Kidney (tissue), 22 donors: ENCODE measurements at places on chromosomes 4 and X. TPM values are rescaled to one million over a fixed set of nuclear protein-coding genes. Genes with fewer than 3 reads are reported as not detected.

- no peaks in the 10 kb centered on the region for H3K36me3 ChIP-seq
- H3K4me1 ChIP-seq: no peaks in the 10 kb centered on the region
These were observed 25.7 kb upstream of the CSF2RA start for GRCh38 chrX:1242891-1243402.

DNA sequence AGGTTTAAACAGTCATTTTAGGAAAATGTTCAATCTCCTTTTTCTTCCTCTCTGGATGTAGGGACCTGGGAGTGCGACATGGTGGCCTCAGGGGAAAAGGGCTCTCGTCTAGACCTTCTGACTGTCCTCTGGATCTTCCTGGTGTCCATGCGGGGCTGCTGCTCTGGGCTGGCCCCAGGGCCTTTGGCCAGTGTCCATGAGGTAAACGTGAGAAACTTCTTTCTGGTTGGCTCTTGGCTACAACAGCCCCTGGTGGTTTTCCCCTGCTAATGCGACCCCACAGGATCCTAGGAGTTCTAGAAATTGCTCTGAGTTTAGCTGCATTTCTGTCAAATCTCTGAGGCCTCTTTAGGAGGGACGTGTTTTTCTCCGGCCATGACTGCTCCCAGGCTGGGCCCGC lies 85.7 kb downstream of the MFAP3L start:
- DNase-seq: no peak
- H3K27ac ChIP-seq: no peak overlapping the region
- peaks cover 10% of the 10 kb centered on the region for H3K4me1 ChIP-seq
- H3K27me3 ChIP-seq: no peaks in the 10 kb centered on the region

DNA sequence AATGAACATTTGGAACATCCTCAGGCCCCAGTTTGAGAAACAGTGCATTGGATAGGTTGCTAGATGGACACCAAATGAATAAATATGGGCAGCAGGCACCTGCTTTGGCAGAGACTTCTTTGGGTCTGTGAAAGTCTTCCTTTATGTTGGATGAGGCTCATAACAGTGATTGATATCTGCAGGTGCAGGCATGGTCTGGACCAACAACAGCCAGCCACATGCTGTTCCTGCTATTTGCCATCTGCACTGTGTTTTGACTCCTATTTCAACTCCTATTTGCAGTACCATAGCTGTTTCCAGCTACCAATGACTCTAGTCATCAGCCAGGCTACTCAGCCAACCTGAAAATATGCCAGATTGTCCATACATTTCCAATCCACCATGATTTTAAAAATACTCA lies 60.9 kb downstream of the ANAPC4 start:
- no peak for DNase-seq
- no peak overlapping the region for H3K4me3 ChIP-seq
- H3K36me3 ChIP-seq: no peaks in the 10 kb centered on the region
- H3K27ac ChIP-seq: no peak overlapping the region
- H3K4me1 ChIP-seq: no peaks in the 10 kb centered on the region

DNA sequence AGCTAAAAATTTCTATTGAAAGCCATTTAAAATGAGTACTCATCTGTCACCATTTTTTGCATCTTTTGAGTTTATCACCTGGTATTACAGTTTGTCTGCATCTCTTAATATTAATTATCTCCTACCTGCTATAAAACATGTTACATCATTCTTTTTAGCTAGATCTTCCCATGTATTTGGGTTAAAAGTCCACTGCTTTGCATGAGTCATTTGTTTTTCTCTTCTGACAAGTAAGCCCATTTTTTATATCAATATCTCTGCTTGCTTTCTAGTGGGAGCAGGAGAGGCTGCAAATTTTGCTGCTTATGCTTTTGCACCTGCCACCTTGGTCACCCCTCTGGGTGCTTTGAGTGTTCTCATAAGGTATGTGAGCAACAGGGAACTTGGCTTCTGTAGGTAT lies 16.1 kb downstream of the NIPAL1 start:
- H3K27me3 ChIP-seq: no peaks in the 10 kb centered on the region
- no peak for DNase-seq
- no peaks in the 10 kb centered on the region for H3K4me1 ChIP-seq
- no peaks in the 10 kb centered on the region for H3K36me3 ChIP-seq
- no peak overlapping the region for H3K27ac ChIP-seq

DNA sequence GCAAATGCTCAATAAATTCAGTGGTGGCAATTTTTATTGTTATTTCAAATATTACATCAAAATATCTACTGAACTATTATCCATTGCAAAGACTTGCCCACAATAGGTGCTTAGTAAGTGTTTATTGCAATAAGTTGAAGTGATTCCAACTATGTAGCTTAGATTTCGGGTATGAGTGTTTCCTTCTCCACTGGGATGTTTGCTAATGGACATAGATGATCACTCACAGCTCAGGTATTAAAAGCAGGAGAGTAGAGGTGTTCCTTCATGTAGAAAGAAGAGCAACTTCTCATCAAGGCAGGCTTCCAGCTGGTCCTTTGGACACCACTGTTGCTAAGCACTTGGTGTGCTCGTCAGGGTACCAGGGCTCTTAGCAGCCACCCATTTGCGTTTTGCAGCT lies 66.3 kb upstream of the MTM1 start:
- peaks cover 4% of the 10 kb centered on the region for H3K4me1 ChIP-seq
- no peaks in the 10 kb centered on the region for H3K36me3 ChIP-seq
- H3K27ac ChIP-seq: no peak overlapping the region
- DNase-seq: no peak

- no peak for DNase-seq
- no peaks in the 10 kb centered on the region for H3K36me3 ChIP-seq
- no peak overlapping the region for H3K27ac ChIP-seq
- H3K4me1 ChIP-seq: no peaks in the 10 kb centered on the region
- H3K27me3 ChIP-seq: no peaks in the 10 kb centered on the region
- no peak overlapping the region for H3K4me3 ChIP-seq
These were observed 17.7 kb upstream of the XKRX start for GRCh38 chrX:100946299-100946927.

The WDR17 gene
- total RNA-seq: 6.4 TPM

DNA sequence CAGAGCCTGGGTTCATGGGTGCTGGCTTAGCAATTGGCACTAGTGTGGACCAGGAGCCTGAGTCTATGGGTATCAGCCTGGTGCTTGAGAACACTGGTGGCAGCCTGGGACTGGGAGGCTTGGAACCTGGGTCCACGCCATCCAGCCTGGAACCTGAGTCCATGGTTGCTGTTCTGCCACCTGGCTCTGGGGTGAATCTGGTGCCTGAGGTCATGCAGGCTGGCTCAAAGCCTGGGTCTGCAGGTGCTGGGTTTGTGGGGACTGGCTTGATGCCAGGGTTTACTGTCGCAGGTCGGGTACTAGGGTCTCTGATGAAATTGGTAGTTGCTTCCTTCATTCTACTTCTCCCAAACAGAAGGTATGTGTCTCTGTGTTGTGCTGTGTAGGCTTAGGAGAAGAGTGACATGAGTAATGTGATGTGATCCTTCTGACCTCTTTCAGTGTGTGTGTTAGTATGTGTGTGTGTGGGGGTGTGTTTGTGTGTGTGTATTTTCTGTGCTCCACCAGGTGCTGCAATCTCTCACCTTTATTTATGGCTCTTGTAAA lies 517.0 kb upstream of the EPHA5 start:
- no peak for DNase-seq
- no peaks in the 10 kb centered on the region for H3K36me3 ChIP-seq
- H3K27me3 ChIP-seq: no peaks in the 10 kb centered on the region
- no peak overlapping the region for H3K27ac ChIP-seq
- no peaks in the 10 kb centered on the region for H3K4me1 ChIP-seq

GRCh38 chr4:21749924-21750323 lies 198.6 kb downstream of the KCNIP4 start:
- H3K27ac ChIP-seq: no peak overlapping the region
- H3K4me3 ChIP-seq: no peak overlapping the region
- H3K4me1 ChIP-seq: no peaks in the 10 kb centered on the region
